ENCODE measurements at places on chromosomes 5 and 9. TPM values are rescaled to one million over a fixed set of nuclear protein-coding genes. Genes with fewer than 3 reads are reported as not detected.
A peak's percentile ranks its signal among the peaks of the same experiment; 100 is the strongest.

GRCh38 chr5:65105301-65105700, 336.6 kb downstream of the CWC27 start:
- no peak for DNase-seq
- H3K4me1 ChIP-seq: peaks cover 35% of the 10 kb centered on the region
- no peak overlapping the region for H3K27ac ChIP-seq
- no peak overlapping the region for H3K4me3 ChIP-seq
- H3K27me3 ChIP-seq: peaks cover 32% of the 10 kb centered on the region

GHR gene
- not detected for total RNA-seq

DNA sequence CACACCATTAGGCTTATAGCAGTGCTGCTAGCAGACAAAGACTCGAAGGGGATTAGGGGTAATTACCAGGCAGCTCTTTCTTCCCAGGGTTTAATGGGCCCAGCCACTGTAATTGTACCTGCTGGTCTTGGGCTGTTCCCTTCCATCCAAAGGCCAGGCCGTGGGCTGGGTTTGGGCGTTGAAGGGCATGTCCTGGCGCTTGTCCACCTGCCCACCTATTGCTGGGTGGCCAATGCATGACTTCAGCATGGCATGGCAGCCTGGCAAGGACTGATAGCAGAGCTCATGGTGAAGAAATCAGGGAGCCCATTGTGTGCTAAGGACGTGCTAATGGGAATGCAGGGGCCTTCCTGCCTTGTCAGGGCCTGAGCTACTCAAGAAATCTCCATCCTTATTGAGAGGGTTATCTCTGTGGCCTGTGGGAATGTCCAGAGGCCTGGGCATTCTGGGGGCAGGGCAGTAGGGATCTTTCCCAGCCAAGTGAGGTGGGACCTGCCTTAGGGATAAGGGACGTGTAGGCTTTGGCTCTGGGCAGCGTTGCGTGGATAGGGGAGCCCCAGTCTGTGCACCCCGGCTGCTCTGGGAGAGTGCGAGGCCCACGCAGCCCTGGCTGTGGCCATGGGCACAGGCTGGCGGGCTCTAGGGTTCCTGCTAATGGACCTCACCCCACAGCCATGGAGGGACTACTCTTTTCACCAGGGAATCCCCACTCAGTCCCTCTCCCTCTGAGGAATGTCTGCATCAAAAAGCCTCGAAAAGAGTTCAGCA, 116.1 kb upstream of the PITX1 start:
- no peaks in the 10 kb centered on the region for H3K36me3 ChIP-seq
- no peak overlapping the region for H3K27ac ChIP-seq
- H3K27me3 ChIP-seq: peaks cover 7% of the 10 kb centered on the region
- DNase-seq: no peak

MRPL36 gene
- total RNA-seq: 44.8 TPM

DNA sequence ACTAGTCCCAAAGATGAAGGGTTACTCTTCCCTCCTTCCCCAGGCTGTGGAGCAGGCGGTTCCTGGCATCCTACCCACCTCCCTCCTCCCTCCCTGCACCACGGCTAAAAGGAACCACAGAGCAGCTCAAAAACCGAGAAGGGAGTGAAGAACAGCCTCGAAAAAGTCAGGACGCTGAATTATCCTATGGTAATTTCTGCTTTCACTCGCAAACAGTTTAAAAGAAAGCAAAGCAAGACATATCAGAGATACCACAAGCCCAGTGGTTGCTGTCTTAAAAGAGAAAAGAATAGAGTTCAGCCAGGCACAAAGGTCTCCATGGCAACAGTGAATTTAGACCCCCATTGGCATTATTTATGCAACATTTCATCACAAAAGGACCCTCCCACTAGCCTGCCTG, 315.4 kb downstream of the CTNND2 start:
- H3K4me1 ChIP-seq: no peaks in the 10 kb centered on the region
- no peak for DNase-seq
- no peaks in the 10 kb centered on the region for H3K36me3 ChIP-seq
- no peak overlapping the region for H3K27ac ChIP-seq
- H3K4me3 ChIP-seq: no peak overlapping the region

- no peaks in the 10 kb centered on the region for H3K4me1 ChIP-seq
- H3K36me3 ChIP-seq: no peaks in the 10 kb centered on the region
- no peak overlapping the region for H3K27ac ChIP-seq
Observed at GRCh38 chr5:83294246-83294645, 177.3 kb upstream of the VCAN start.

DNA sequence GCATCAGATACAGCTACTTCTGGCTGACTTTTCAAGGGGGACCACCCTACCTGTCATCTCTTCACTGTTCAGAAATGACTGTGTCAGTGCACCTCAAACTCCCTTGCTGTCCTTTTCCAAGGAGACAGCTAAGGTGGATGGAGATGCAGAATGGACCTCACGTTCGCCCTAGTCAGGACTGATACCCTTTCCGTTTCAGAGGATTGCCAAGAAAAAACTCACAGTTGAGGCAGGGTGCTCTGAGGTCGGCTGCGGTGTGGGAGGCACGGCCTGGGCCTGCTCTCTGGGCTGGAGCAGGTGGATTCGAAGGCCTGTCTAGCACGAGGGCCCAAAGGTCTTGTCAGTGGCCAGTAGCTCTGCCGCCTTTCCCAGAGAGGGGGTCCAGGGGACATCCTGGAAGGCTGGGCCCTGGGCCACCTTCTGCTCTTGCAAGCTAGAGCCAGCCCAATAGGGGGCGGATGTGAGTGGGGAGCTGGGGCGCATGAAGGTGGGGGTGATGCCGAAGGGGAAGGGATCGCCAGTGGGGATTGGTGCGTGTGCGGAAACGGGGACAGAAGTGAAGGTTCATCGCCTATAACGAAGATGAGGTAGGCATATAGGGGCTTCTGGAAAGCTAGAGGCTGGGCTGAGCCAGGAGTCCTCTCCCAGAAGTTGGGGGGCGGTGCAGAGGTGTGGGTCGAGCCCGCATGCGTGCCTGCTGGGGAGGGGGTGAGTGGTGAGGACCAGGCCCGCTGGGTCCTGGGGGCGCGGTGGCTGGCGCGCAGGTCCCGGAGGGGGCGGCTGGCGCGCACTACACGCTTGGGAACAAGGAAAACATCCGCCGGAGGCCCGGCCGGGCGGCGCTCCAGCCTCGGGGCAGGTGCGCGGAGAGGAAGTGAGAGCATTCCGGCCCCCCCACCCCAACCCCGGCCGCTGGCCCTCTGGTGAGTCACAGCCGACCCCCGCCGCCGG, 2.5 kb upstream of the MSMP start:
- H3K36me3 ChIP-seq: peaks cover 27% of the 10 kb centered on the region
- peak overlapping the region; percentile 90 for H3K27ac ChIP-seq
- DNase-seq: peak; percentile 84
- peak overlapping the region; percentile 90 for H3K4me3 ChIP-seq
- no peaks in the 10 kb centered on the region for H3K27me3 ChIP-seq

PCDHB10 gene
- total RNA-seq: not detected

DNA sequence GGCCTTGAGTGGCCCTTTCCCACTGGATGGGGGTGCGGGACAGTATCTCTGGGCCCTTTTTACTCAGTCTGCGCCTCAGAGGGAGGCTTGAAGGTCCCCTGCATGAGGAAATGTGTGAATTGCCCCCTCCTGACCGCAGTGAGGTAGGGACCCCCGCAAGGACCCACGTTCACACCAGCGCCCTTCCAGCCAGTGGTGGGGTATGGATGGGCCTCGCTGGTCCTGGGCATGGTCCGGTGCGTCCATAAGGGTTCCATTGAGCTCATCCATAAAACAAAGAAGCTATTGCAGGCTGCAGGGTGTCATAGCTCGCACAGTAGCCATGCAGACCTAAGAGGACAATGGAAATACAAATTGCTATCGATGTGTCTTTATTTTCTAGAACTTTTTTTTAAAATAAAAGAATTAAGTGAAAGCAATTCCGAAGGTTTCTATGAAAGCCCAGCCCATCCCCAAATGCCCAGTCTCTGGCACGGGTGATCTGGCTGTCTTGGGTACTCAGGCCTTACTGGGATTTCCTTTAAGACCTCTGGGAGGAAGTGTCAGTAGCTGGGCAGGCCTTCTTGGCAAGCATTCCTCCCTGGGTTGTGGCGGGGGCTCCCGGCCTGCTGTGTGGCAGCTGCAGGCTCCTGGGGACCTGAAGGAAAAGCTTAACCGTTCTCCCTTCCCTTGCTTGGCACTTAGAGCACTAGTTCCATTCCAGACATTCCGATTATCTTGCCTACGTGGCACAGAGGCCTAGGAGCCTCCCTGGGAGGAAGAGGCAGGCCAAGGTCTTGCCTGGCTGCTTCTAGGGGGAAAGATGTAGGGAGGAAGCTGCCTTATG, 1.5 kb upstream of the SEMA5A start:
- H3K4me1 ChIP-seq: peaks cover 8% of the 10 kb centered on the region
- H3K27ac ChIP-seq: no peak overlapping the region
- DNase-seq: no peak
- H3K36me3 ChIP-seq: no peaks in the 10 kb centered on the region

- H3K4me1 ChIP-seq: peaks cover 46% of the 10 kb centered on the region
Observed at GRCh38 chr9:114484854-114485443, 20.3 kb downstream of the WHRN start.

DNA sequence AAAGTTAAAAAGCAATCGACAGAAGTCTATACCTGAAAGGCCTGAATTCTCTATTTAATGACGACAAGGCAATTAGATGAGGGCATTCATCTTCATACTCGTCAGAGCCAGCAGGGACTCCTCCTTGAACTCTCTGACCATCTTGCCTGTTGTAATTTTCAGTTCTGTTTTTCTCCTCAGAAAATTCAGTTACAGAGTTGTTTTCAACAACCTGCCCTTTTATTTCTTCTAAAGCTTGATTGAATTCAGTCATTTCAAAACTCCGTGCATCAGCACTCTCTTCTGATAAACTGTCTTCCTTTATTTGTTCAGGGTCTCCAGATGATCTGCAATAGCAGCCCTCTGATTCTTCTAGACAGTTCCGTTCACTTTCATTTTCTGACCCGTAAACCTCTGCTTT, 15.6 kb downstream of the RIOK2 start:
- H3K4me3 ChIP-seq: peak overlapping the region; percentile 51
- peaks cover 28% of the 10 kb centered on the region for H3K4me1 ChIP-seq
- peak overlapping the region; percentile 73 for H3K27ac ChIP-seq
- DNase-seq: no peak
- no peaks in the 10 kb centered on the region for H3K27me3 ChIP-seq

AHRR gene
- 23.6 TPM for total RNA-seq

GRCh38 chr5:169343766-169344165, 42.8 kb upstream of the SLIT3 start:
- no peak overlapping the region for H3K4me3 ChIP-seq
- H3K27me3 ChIP-seq: peaks cover 5% of the 10 kb centered on the region
- no peaks in the 10 kb centered on the region for H3K36me3 ChIP-seq
- no peaks in the 10 kb centered on the region for H3K4me1 ChIP-seq
- DNase-seq: no peak
- H3K27ac ChIP-seq: no peak overlapping the region

DNA sequence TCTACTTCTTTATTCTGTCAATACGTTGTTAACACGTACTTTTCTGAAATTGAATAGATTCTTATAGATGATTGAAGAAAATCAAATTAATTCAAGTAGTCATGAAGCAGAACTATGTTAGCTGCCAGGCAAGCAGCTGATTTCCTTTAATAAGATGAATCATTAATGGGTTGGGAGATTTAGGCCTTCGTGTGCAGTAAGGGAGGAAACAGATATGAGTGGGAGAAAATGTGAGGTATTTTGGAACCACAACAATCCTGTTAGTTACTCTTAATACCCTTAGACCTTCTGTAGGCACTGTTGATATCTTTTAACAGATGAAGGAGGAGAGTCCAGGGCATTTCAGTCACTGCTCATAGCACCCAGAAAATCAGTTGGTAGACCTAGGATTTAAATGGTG, 121.0 kb downstream of the AOPEP start:
- H3K4me1 ChIP-seq: peaks cover 30% of the 10 kb centered on the region
- no peak overlapping the region for H3K27ac ChIP-seq
- no peak for DNase-seq
- H3K27me3 ChIP-seq: no peaks in the 10 kb centered on the region
- H3K36me3 ChIP-seq: peaks cover 5% of the 10 kb centered on the region

GRCh38 chr5:136194576-136194975, 1.6 kb upstream of the SMIM32 start:
- no peak overlapping the region for H3K27ac ChIP-seq
- H3K27me3 ChIP-seq: peaks cover 50% of the 10 kb centered on the region
- H3K4me3 ChIP-seq: no peak overlapping the region
- H3K4me1 ChIP-seq: no peaks in the 10 kb centered on the region

GRCh38 chr5:65952259-65952658, 25.9 kb downstream of the ERBIN start:
- peaks cover 32% of the 10 kb centered on the region for H3K36me3 ChIP-seq
- DNase-seq: no peak
- H3K27ac ChIP-seq: no peak overlapping the region

- no peak overlapping the region for H3K4me3 ChIP-seq
- no peak for DNase-seq
- no peak overlapping the region for H3K27ac ChIP-seq
Observed at GRCh38 chr5:52481201-52481600, 306.5 kb upstream of the ITGA1 start.

- H3K36me3 ChIP-seq: no peaks in the 10 kb centered on the region
- no peak overlapping the region for H3K4me3 ChIP-seq
- no peak for DNase-seq
- no peaks in the 10 kb centered on the region for H3K27me3 ChIP-seq
- no peaks in the 10 kb centered on the region for H3K4me1 ChIP-seq
Observed at GRCh38 chr5:168159425-168159824, 132.0 kb upstream of the WWC1 start.

GRCh38 chr5:1193591-1193985, 7.8 kb upstream of the SLC6A19 start:
- H3K27ac ChIP-seq: no peak overlapping the region
- H3K4me1 ChIP-seq: no peaks in the 10 kb centered on the region
- no peak for DNase-seq
- H3K27me3 ChIP-seq: peaks cover 2% of the 10 kb centered on the region

DNA sequence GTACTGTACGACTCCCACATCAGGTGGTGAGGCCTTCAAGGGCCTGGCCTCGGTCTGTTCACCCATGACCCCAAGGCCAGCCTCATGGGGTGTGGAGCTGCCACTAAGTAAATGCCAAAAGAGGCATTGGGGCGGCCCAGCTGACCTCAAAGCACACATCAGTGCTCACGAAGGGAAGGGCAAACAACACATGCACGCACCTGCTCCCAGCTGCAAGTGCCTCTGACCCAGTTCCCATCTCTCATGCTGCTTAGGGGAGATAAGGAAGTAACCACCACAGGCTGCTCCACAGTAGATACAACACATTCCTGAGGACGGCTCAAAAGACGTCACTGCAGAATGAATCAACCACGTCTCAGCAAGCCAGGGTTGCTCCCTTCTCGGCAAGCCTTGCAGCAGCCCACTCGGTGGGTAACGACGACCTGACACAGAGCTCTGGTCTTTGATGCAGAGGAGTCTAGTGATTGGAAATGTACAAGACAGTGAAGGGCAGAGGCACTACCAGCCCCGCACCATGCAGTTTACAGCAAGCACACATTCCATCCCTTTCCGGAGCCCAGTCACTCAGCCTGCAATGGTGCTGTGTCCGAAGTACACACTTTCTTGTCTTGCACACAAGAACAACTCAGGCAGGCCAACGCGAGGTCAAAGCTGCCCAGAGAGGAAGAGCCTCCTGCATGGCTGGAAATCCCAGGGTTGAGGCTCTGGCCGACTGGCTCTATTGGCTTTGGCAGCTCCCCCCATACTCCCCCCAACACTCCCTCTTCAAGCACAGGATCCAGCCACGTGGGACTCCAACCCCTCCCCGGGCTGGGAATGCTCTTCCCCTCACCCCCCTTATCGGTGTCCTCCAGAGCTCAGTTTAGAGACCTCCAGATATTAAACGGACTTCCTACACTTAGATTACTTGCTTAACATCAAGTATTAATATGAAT, 31.8 kb downstream of the FABP6 start:
- H3K27ac ChIP-seq: no peak overlapping the region
- no peak overlapping the region for H3K4me3 ChIP-seq
- H3K36me3 ChIP-seq: no peaks in the 10 kb centered on the region
- no peak for DNase-seq

GRCh38 chr5:31119938-31120641, 73.4 kb upstream of the CDH6 start:
- H3K27ac ChIP-seq: no peak overlapping the region
- no peak overlapping the region for H3K4me3 ChIP-seq

CDH18 gene
- total RNA-seq: not detected

Data from activated CD4-positive, alpha-beta memory T cell treated with anti-CD3 and anti-CD28 coated beads, Interleukin-2, amount 10 ng/mL, durations not matched to agents 7 days and 5 days (primary cell).